ENCODE measurements at places on chromosomes 4 and X.

- DNase-seq: no peak
Observed at GRCh38 chr4:113682730-113683537, 78.6 kb downstream of the CAMK2D start.

DNA sequence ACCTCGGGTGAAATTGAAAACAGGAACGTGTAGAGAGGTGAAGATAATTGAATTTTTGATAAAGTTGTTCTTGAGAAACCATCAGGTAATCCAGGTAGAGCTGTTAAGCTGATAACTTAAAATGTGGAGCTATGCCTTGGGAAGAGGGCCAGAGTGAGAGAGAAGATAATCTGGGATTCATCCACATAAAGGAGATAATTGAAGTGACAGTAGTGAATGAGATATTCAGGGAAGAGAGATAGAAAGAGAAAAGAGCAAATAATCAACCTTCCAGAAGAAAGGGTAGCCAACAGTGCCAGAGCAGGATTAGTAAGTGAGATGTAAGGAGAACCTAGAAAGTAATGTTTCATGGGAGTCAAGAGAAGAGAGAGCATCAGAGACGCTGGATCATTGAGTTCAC, 297.6 kb downstream of the PACRGL start:
- no peak for DNase-seq

DNA sequence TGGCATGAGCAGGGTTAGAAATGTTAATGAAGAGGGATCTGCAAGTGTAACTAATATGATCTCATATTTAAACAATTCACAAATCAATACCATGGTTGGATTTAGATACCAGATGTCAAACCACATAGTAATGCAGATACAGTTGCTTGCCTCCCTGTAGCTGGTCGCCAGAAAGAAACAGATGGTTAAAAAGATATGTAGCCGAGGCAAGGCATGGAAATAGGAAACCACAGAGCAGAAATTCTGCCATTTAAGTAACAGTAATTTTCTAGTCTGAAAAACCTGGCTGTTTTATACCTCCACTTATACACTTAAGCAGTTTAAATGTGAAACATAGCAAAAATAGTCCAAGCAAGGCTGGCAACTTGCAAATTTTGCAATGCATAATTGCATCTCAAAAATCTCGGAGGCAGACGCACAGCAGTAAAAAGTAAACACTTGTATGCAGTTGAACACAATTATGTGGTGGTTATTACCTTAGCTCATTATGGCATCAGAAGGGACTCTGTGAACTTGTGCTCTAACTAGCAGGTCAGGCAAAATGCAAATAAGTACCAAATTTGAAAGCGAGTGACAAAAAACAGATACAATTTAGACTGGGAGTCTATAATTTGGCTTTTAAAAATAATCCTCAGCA, 126.8 kb downstream of the NAA11 start:
- no peak for DNase-seq

GRCh38 chrX:150547375-150548115, 20.9 kb upstream of the MTM1 start:
- no peak for DNase-seq

GRCh38 chrX:24513416-24513815, 48.3 kb downstream of the PDK3 start:
- DNase-seq: no peak

DNA sequence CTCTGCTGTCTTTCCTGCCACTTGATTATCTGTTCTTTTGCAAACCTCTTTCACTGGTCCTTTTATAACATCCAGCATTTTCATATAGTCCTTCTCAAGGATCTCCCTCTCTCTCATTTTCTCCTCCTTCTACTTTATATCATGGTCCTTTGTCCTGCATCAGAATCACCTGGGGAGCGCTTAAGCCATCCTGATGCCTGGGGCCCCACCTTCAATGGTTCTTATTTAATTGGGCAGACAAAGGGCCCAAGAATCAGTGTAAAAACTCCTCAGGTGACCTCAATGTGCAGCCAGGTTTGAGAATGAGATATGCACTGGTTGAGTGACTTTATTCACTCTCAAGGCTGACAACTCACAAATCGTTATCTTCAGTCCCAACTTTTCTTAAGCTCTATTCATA, 283.9 kb downstream of the UNC5C start:
- no peak for DNase-seq

DNA sequence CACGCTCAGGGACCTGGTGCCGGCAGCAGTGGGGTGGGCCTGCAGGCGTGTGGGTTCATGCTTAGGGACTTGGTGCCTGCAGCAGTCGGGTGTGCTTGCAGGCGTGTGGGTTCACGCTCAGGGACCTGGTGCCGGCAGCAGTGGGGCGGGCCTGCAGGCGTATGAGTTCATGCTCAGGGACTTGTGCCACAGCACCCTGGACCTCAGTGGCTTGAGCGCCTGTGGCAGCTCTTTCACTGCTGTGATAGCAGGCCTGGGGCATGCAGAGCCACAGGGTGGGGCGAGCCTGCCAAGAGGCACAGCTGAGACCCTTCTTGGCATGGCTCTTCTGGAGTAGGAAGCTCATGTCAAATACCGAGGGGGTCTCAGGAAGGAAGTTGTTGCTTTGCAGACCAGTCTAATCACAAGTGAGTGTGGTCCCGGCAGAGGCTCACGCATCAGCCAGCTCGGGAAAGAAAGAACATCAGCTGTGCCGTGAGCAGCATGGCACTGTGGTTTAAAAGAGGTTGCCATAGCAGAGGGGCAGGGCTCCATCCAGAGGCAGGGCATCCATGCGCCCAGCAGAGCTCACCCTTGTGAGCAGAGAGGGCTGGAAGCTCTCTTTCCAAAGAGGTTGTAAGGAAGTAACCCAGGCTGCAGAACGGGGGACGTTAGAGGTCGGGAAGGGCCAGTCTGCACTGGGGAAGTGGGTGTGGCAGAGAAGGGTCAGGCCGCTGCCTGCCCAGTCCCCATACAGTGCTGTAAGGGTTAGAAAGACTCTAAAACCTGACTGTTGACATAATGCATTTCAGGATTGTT, 21.1 kb downstream of the PIGG start:
- DNase-seq: no peak

DNA sequence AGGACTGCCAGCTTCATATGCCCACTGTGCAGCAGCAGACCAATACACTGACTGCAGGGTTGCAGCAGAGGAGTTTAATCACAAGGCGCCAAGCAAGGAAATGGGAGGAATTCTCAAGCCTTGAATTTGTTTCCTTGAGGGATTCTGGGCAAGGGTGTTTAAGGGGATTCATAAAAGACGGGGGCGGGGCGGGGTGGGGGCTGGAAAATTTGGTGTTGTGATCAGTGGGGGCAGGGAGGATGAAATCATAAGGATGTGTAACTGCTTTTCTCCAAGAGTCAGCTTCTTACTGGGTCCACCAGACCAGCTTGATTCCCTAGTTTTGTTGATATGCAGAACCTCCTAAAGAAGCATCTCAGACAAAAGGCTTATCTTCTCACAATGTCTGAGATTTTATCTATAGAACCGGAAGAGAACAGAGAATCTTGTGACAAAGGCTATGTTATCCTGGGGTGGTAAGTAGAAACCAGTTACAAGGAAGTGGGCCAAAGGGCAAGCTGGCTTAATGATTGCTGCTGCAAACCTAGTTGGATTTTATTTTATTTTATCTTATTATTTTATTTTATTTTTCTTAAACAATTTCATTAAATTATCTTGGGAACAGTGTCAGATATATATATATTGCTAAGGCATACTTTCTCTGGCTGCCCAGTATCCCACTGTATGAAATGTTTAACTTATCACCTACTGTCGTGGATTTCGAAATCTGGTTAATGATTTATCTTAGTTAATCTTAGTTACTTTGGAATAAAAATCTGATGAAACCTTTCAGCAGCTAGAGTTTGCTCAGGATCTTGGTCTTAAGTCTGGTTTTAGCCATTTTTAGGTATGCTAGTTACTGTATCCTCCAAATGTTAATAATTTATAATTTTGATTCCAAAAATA, 276.4 kb downstream of the RPA4 start:
- no peak for DNase-seq

GRCh38 chr4:161238033-161238432, 925.8 kb downstream of the FSTL5 start:
- DNase-seq: no peak

DNA sequence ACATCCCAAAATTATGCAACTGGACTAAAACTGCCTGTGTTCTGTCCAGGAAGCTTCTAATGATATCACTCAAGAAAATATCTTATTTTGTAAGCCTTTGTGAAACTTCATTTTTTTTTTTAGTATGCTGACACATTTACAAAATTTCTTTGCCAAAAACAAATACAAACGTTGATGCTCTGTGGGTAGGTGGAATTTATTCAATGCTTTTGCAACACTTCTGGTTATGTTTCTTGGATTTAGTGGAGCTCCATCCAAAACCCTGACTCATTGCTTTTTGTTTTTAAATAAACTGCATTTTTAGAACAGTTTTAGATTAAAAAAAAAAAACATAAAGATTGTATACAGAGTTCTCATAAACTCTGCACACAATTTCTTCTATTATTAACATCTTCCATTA, 250.9 kb upstream of the MAOA start:
- no peak for DNase-seq

- no peak for DNase-seq
Observed at GRCh38 chr4:169037506-169037905, 27.5 kb upstream of the CBR4 start.

- DNase-seq: no peak
Observed at GRCh38 chr4:10971800-10972401, 287.3 kb upstream of the CLNK start.

DNA sequence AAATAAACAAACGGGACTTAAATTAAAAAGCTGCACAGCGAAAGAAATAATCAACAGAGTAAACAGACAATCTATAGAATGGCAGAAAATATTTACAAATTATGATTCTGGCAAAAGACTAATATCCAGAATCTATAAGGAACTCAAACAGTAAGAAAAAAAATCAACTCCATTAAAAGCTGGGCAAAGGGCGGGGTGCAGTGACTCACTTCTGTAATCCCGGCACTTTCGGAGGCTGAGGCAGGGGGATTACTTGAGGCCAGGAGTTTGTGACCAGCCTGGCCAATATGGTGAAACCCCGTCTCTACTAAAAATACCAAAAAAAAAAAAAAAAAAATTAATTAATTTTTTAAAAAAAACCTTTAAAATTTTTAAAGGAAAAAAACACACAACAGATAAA, 109.0 kb downstream of the ATP11C start:
- DNase-seq: no peak

DNA sequence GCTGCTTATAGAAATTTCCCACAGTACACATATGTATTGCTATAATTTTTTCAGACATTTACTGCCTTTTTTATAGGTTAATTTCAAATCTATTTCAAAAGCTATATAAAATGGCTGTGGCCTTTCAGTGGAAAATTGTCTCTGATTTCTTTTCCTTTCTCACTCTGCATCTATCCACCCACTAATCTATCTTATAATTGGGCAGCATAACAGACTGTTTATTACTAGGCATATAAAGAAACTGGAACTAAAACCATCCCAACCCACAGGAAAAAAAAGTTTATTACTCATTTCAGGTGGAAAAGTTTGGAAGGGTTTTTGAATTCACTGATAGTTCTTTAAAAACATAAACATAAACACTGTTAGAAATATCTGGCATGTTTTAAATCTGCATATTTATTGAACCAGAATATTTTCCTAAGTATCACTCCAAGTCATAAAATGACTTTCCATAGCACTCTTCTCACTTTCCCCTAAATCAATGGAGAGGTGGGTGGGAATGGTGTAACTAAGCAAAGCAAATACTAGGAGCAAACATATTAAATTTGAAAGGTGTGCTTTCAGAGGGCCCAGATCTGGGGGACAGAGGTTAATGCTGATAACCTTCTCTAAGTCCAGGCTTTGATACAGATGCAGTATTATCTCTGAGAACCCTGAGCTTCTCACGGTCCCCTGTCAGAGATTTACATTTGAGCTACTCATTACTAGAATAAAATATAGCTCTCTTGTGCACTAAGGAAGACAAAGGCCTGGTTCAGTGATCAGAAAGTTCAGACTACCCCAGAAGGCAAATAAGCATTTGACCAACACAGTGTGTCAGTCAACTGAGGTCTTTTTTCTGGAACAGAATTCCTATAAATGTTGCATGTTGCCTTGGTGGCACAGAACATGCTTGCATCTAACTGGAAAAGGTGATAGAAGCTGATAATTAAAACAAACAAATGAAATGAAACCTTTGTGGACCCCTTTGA, 328.3 kb downstream of the UNC5C start:
- DNase-seq: no peak

GRCh38 chr4:123599920-123600810, 203.6 kb downstream of the SPRY1 start:
- DNase-seq: peak; percentile 17

- DNase-seq: no peak
Observed at GRCh38 chrX:69618803-69619202, 2.9 kb downstream of the EDA start.

GRCh38 chrX:30283456-30284200, 25.6 kb downstream of the NR0B1 start:
- no peak for DNase-seq

GRCh38 chr4:138005486-138005885, 236.7 kb downstream of the SLC7A11 start:
- DNase-seq: no peak

DNA sequence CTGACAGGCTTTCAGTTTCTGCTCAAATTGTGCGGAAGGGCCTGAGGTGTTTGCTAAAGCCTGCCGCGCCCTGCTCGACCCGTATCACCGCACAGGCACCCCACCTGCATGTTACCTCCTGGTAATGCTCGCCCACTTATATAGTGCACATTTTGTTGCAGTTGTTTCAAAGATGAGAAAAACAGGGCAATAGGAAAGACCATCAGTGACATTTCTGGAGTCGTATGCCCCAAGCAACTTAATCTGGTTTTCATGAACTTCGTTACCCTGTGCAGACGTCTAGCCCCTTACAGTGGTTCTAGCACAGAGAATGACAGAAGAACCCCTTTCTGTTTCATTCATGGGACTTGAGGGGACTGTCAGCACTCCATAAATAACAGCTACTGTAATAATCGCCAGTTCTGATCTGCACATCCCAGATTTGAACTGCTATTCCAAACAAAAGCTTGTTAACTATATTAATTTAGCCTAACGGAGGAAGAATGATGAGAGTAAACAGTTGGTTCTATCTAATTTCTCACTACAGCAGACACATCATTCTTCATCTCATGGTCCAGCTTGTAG, 940 bp upstream of the DCTD start:
- no peak for DNase-seq

DNA sequence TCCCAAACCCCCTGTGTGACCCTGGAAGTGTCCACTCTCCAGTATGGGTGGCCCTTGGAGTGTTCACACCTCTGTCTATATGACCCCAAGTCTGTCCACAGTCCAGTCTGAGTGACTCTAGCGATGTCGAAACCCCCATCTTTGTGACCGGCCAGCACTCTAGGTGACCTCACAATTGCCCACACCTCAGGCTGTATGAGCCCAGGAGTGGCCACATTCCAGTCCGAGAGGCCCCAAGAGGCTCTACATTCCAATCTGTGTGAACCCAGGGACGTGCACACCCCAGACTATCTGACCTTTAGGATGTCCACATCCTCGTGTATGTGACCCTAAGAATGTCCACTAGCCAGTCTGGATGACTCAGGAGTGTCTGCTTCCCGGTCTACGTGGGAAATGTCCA, 7.3 kb upstream of the GLOD5 start:
- no peak for DNase-seq

- DNase-seq: no peak
Observed at GRCh38 chr4:165368114-165368513, 10.7 kb upstream of the CPE start.

Measured in activated gamma-delta T cell (primary cell).